Iris pigment epithelial cell (primary cell): ENCODE measurements at places on chromosomes 1 and 21.

GRCh38 chr1:247172996-247173395, 1.2 kb upstream of the ZNF124 start:
- DNase-seq = no peak

- no peak for DNase-seq
Measured at GRCh38 chr1:212267017-212267416, 18.2 kb upstream of the PPP2R5A start.

GRCh38 chr1:225842074-225842473, 32.1 kb downstream of the EPHX1 start:
- no peak for DNase-seq

DNA sequence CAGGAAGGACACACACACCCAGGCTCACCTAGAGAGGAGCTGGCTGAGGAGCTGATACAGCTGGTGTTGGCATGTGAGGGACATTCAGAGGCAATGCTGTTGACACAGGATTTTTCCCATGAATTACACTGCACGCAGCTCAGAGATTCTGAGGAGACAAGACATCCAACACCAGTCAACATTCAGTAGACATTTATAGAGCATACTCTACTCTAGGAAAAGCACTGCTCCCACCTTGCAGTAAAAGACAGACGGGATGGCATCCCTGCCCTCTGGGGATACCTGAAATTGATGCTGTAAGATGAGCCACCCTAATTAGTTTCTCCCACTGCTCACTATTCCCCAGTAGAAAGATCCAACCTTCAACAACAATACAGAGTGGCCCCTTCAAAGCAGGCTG, 5.1 kb downstream of the LYPD8 start:
- DNase-seq = no peak

GRCh38 chr1:36965275-36966159, 68.8 kb downstream of the GRIK3 start:
- no peak for DNase-seq

DNA sequence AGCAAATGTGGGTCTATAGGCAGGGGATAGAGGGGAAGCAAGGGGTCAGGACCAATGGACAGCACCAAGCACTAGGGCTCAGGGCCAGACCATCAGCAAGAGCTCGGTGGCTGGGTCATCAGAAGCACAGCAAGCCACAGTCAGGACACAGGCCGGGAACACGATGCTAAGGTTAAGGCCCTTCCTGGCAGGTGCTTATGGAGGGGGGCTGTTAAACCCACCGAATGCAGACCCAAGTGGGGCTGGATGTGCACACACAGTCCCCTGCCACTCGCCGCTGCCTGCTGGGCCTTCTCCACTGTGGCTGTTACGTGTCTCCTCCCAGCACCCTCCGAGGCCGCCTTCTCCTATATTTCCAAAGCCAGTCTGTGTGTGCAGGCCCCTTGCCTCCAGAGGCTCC, 220.1 kb downstream of the TOMM20 start:
- DNase-seq = no peak

GRCh38 chr1:33255347-33256220, 708 bp upstream of the ZNF362 start:
- DNase-seq = peak; percentile 46

GRCh38 chr1:79042117-79042516, 35.6 kb upstream of the ADGRL4 start:
- DNase-seq = peak; percentile 72

- peak; percentile 2 for DNase-seq
Measured at GRCh38 chr1:86356247-86356646, 39.9 kb downstream of the ODF2L start.

GRCh38 chr21:36910581-36911307, 55.7 kb downstream of the HLCS start:
- peak; percentile 39 for DNase-seq

- no peak for DNase-seq
Measured at GRCh38 chr1:7287013-7287412, 484.1 kb upstream of the VAMP3 start.

DNA sequence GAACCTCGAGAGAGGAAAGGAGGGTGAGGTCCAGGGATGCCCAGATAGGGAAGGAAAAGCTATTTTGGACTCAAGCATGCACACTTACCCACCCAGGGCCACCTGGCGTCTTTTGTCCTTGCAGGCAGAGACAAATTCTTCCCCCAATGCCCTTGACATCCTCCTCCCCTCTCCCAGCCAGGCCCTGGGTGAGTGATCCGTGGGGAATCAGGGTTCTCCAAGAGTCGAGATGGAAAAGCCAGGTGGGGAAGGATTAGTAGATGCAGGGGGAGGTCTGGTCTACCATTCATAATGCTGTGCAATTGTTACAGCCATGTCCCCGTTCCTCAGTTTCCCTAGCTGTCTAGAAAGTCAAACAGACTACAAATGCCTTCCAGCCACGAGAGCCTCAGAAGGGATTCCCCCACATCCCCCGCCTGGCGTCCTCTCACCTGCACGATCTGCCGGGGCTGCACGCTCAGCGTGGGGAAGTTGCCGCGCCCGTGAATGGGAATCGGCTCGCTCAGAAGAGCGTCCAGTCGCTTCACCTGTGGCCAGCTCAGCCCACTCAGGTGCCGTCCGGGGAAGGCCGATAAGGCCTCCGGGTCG, 580 bp downstream of the TENT5B start:
- no peak for DNase-seq

- no peak for DNase-seq
Measured at GRCh38 chr21:16983420-16983819, 529.4 kb upstream of the CXADR start.

- peak; percentile 68 for DNase-seq
Measured at GRCh38 chr1:154730986-154731489, 123.1 kb upstream of the ADAR start.

DNA sequence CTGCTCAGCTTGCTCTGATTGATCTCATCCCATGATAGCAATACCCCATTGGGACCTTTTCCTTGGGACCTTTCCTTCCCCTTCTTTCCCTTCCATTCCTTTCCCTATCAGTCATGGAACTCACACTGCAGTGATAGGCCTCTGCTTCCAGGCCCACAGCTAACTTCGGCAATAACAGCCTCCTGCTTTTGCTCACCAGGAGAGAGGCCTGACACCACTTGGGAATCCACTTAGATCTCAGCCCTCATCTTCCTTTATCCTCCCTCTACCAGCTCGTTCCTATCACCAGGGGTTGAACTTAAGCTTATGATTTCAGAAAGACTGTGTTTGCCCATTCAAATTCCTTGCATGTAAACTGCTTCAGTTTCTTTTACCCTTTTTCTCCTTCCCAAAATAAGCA, 11.0 kb upstream of the TIPRL start:
- DNase-seq = no peak

- DNase-seq = no peak
Measured at GRCh38 chr1:40004857-40005256, 35.7 kb upstream of the CAP1 start.

DNA sequence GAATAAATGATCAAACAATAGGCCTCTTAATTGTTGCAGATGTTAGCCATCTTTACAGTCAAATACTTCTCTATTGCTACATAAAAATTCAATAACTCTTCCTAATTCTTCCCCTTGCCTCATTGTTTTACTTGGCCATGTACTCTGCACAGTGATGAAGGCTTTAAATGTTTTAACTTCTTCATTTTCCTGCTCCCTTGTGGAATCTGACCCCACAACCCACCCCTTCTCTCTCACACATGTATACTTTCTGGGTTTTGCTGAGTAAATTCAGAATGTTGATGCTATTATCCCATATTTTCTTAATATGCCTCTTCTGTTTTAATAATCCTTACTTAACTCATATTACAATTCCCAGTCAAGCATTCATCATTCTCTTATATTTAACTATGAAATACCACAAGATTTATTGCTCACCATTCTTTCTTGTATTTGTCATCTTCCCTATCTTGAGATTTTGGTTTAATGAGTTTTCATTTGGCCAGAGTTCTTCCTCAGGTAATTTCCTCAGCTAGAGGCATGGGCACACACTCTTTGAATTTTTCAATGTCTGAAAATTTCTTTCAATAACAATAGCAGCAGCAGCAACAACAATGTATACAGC, 327.8 kb upstream of the USP24 start:
- peak; percentile 43 for DNase-seq

DNA sequence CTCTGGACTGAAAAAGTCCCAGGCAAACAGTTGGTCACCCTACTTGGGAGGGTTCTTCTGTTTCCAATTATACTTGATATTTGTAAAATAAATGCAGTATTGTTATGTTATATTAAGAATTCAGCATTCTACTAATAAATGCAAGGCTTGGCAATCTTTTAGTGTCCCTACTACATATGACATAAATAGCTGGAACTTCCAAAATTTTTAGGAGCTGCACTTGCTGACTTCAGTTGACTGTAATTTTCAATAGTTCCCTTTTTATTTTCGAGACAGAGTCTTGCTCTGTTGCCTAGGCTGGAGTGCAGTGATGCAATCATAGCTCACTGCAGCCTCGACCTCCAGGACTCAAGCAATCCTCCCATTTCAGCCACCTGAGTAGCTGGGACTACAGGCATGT, 20.0 kb downstream of the FOXD3 start:
- DNase-seq = no peak

DNA sequence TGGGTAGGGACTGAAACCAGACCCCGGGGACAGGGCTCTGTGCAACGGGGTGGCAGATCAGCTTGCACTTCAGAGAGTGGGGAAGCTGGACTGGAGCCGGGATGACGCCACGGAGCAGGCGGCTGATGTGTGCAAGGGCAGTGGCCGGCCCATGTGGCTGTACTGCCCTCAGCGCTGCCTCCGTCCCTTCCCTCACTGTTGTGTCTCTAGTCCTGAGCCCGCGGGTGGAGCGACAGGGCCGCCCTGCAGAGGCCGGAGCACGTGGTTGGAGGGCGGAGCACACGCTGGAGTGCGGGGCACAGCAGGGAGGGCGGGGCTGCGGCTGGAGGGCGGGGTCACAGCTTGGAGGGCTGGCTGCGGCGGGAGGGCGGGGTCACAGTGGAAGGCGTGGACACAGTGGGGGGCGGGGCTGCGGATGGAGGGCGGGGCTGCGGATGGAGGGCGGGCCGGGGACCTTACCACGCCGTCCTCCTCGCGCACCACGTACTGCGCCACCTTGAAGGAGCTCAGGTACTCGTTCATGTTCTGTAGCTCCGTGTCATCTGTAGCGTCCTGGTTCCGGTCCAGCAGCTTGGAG, 52.4 kb downstream of the CHD5 start:
- peak; percentile 58 for DNase-seq

GRCh38 chr1:84166797-84167196, 22.7 kb downstream of the PRKACB start:
- DNase-seq = no peak

- DNase-seq = no peak
Measured at GRCh38 chr1:53270107-53270506, 31.8 kb upstream of the MAGOH start.

GRCh38 chr1:112389689-112390088, 6.3 kb upstream of the CTTNBP2NL start:
- no peak for DNase-seq

GRCh38 chr1:167442854-167443565, 75.3 kb downstream of the CD247 start:
- DNase-seq = no peak

- no peak for DNase-seq
Measured at GRCh38 chr21:38487901-38488639, 10.2 kb downstream of the ERG start.

GRCh38 chr1:206693029-206693428, 8.3 kb downstream of the MAPKAPK2 start:
- DNase-seq = peak; percentile 81

GRCh38 chr1:64196074-64196870, 7.2 kb upstream of the UBE2U start:
- DNase-seq = no peak

GRCh38 chr1:160078512-160079195, 2.7 kb upstream of the KCNJ9 start:
- peak; percentile 24 for DNase-seq

DNA sequence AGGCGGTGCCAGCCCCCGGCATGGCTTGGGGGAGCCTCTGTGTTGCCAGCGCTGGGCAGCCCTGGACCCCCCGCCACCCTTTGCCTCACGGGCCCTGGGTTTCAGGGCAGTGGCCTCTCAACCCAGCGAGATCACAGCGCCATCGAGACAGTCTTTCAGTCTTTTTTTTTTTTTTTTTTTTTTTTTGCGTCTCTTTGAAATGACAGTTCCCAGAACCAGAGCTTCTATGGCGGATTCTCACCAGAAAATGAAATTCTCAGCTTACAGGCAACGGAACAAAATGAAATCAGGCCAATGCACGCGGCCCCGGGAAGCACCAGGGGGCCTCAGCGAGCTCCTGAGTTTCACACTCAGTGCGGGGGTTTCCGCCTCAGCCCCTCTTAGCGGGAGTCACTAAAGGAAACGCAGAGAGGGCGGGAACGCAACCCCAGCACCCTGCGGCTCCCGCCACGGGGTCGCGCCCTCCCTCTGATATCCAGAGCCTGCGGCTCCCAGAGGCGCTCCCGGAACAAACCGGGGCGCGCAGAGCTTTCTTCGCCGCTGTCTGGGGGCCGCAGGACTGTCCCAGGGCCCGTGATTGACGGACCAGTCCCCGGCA, 8.0 kb upstream of the COL6A1 start:
- DNase-seq = peak; percentile 87

DNA sequence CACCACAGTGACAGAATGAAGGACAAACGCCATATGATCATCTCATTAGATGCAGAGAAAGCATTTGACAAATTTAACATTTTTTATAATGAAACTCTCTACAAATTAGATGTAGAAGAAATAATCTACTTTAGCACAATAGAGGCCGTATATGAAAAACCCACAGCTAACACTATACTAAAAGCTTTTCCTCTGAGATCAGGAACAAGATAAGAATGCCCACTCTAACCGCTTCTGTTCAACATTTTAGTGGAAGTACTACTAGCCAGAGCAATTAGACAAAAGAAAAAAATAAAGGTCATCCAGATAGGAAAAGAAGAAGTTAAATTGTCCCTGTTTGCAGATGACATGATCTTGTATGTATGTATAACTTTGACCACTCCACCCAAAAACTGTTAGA, 109.7 kb downstream of the SLC35F3 start:
- DNase-seq = no peak

GRCh38 chr1:1857096-1857703, 33.7 kb downstream of the GNB1 start:
- DNase-seq = no peak

- no peak for DNase-seq
Measured at GRCh38 chr1:35835398-35835797, 27.6 kb downstream of the AGO4 start.
